HS-5 (cell line): ENCODE measurements at places on chromosomes 5 and 9.

DNA sequence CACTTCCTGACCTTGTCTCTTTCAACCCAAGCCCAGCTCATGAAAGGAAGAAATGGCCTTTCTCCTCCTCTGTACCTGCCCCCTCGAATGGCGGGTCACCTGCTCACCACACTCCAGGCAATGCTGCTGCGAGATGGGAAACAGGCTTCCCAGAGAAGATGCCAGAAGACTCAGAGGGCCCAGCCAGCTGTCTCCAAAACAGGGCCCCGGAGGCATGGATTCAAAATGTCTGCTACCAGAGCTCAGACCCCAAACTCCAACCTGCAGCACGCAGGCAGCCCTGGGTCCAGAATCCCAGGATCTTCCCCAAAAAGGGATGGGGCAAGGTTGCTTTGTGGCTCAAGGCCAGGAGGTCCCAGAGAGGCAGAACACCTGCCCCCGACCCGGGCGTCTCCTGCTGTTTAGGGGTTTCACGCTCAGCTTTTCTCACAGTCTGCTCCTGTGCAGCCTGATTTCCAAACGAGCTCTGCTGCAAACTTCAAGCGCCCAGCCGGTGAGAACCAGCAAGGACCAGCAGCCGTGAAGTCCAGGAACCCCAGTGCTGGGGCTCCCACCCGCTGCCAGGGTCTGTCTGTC is 42.5 kb downstream of the VAV2 start:
- no peak for DNase-seq

DNA sequence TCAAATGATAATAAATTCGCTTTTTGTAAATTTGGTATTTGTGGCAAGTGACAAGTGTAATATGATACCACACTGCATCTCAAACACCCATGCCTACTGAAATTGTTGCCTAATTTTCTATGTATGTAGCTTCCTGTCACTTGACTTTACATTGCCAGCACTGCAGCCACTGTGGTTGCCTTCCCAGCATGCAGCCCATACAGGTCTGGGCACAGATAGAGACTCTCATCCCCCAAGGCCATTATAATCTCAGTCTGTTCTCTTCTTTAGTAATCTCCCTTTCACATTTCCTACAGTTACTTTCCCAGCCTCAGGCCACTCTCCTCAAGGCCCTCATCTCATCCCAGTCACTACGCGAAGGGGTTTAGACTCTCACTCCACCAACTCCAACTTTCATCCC is 1200.6 kb downstream of the PTPRD start:
- DNase-seq = no peak

DNA sequence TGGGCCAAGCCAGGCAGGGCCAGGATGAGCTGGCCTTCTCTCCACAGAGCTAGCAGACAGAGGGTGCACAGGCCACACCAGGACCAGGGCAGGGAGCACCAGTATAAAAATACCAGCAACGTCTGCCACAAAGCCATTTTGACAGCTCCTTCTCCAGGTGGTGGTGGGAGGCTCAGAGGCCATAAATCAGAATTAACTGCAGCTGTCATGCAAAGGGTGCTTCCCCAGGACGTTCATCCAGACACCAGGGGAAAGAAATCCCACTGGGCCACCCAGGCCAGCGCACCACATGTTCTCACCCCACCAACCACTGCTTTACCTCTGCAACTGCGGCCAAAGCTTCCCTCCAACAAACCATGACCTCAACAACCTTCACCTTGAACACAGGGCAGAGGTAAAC is 403.7 kb upstream of the TRPC7 start:
- DNase-seq = no peak

DNA sequence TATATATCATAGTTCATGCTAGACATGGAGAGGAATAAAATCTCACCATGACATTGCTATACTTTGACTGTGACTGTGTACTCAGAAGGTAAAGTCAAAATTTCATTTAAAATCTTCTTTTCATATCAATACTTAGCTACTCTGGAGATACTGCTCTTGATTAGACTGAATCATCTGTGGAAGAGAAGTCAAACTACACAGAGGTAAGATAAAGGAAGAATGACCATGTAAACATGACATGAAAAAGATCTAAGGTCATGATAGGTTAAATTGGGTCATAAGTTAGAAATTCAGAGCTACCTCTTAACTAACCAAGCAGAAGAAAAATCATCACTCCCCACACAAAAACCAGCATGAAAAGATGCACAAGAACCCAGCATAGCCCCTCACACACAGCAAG is 44.8 kb upstream of the RLN1 start:
- no peak for DNase-seq

DNA sequence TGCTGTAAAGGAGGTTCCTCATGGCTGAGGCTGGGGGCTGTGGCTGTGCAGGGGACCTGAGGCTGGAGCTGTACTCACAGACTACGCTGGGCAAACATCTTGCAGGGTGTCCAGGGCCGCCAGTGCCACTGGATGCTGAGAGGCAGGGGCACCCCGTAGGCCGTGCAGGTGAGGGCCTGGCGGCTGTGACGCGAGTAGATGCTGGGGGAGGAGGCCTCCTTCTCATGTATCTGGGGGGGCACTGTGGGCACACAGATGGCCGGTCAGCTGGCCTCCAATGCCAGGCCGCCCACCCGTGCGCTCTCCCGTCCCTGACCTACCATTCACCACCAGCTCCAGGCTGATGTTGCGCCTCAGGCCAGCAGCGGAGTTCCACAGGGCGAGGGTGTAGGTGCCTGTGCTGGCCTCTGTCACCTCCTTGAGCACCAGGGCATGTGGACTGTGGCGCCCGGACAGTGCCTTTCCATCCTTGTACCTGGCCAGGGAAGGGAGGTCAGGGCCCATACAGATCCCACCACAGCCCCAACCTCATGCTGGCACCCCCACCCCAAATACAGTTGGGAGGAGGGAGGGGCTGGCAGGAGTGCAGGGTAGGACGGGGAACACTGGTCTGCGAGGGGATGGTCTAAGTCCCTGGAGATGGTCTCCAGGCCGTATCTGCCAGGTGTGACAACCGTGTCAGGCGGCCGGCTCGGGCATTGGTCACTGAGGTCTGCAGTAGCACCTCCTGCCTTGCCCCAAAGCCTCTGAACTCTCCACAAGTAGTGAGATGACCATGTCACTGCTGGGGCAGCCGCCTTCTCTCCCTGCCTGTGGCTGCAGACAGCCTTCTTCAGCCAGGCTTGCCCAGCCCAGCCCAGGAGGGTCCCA is 23.4 kb downstream of the FLT4 start:
- DNase-seq = no peak

DNA sequence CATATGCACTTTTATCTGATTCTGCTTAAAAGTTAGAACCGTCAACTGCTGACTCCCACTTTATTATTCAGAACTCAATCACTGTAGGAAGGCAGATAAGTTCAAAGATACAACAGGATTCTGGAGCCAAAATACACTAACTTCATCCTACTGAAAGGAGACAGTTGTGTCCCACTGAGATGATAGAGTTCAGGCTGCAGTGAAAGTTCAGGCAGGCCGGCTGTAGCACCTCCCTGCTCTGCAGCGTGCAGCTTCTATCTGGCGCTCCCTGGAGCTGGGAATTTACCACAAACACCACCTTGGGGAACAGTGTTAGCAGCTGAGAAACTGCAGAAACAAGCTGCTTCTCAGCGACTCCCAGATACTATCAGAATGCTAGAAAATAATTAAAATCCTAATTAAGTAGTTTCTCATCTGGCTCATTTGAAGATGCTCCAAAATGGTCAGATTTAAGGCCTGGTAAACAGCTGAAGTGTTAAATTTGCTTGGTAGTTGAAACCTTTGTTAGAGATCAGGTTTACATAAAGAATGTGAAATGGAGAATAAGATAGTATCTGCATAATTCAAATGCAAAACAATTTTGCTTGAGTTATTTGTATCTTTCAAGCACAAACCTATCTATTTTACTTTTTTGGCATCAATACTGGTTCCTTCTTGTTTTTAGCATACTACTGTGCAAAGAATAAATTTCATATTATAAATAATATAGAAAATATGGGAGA is 52.3 kb upstream of the CNTLN start:
- no peak for DNase-seq

GRCh38 chr5:88734191-88734640 is 148.8 kb downstream of the MEF2C start:
- no peak for DNase-seq

GRCh38 chr5:59158637-59159391 is 575.9 kb downstream of the RAB3C start:
- DNase-seq = no peak

GRCh38 chr9:108316630-108317029 is 539.2 kb downstream of the ACTL7B start:
- no peak for DNase-seq

DNA sequence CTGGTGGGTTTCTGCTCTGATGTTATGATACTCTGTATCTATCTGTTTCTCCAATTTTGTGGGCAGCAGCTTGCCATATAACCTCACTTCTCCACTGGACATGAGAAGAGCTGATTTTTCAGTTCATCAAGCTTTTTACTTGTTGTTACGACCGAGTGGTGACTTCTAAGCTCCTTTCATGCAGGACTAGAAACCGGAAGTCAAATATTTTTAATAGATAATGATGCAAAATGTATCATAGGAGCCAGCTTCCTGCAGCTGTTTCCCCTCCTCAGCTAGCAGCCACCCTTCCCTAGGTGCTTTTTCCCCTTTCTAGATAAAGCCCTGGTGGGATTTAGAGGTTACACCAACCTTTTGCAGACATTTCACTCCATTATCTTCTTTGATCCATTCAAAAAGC is 17.0 kb upstream of the ADAM19 start:
- no peak for DNase-seq

DNA sequence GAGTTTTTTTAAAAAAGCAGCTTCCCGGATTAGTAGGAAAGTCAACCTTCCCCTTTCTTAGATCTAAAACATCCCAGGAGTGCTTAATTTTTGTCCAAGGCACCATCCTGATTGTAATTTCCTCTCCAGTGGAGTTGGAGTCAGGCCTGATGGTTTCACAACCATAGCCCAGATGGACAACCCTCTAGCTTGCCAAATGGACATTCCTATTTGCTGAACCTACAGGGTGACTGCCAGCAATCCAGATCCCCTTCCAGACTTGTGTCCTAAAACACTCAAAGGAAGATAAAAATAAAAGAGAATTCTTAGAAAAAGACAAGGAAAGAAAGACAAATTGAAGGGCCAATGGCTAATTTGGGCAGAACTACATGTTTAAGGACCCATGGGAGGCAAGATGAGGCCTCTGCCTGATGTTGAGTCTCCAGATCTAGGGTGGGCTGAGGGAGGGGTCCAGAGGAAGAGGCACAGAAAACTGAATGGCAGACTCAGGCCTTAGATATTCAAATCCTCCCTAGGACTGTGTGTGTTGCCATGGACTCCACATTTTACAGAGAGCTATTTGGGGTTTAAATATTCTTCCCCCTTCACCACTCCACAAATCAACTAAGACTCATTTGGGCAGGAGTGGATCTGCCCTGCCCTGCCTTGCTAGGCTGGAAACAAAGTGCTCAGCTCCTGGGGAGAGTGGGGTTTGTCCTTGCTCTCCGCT is 38.5 kb upstream of the SLC44A1 start:
- DNase-seq = peak; percentile 74

DNA sequence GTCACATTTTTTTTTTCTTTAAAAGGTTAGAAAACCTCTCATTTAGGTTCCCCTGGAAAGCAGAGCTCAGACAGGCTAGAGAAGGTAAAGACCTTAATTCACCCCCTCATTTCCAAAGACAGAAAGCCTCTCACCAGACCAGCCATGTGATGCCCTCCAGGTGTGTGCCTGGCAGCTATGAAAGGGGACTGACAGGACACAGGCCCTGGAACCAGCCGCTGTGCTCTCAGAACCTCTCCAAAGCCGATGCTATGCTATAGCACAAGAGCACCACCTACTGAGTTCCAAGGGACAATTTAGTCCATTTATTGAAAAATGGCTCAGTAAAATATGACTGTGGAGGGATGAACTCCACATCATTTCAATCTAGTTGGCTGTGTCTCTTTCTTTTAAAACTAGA is 48.8 kb downstream of the FANCC start:
- no peak for DNase-seq

DNA sequence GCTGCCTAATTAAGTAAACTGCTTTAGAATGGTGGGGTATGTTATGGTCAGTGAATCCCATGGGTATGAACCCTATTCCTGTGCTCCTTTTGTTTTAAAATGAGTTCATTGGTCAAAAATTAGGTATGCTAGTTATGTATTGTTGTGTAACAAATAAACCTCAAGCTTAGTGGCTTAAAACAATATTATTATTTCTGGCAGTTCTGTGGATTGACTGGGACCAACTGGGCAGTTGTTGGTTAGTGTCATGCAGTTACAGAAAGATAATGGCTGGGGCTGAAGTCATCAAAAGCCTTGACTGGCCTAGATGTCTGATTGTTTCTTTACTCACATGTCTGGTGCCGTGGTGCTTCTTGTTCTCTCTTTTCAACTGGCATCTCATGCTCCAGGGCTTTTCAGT is 8.9 kb upstream of the PTAR1 start:
- DNase-seq = no peak

- no peak for DNase-seq
Observed at GRCh38 chr9:114407889-114408288, 20.1 kb upstream of the AKNA start.
